ENCODE measurements at places on chromosomes 12 and 14.

GRCh38 chr12:98674841-98675240 lies 29.8 kb downstream of the APAF1 start:
- no peak for DNase-seq

DNA sequence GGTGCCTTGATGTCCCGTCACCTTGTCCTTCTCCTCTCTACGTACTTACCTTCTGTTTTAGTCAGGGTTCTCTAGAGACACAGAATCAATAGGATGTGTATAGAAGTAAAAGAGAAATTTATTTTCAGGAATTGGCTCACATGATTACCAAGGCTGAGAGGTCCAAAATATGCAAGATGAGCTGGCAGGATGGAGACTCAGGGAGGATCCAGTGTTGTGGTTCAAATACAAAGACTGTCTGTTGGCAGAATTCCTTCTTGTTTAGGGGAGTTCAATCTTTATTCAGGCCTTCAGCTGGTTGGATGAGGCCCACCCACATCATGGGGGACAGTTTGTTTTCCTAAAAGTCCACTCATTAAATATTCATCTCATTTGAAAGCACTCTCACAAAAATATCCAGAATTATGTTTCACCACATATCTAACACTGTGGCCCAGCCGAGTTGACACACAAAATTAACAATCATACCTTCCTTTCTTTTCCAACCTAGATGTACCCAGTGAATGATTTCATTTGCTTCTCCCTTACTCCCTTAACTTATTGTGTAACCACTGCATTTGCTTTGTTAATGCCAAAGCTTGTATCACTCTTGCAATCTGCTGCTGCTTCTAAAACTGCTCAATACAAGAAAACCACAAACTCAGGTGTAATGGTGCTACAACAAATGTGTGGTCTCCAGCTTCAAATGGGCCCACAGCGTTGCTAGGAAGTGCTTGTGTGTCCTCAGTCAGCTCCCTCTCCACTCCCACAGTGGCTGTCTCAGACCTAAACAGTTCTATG lies 195.4 kb upstream of the ARHGAP5 start:
- no peak for DNase-seq

DNA sequence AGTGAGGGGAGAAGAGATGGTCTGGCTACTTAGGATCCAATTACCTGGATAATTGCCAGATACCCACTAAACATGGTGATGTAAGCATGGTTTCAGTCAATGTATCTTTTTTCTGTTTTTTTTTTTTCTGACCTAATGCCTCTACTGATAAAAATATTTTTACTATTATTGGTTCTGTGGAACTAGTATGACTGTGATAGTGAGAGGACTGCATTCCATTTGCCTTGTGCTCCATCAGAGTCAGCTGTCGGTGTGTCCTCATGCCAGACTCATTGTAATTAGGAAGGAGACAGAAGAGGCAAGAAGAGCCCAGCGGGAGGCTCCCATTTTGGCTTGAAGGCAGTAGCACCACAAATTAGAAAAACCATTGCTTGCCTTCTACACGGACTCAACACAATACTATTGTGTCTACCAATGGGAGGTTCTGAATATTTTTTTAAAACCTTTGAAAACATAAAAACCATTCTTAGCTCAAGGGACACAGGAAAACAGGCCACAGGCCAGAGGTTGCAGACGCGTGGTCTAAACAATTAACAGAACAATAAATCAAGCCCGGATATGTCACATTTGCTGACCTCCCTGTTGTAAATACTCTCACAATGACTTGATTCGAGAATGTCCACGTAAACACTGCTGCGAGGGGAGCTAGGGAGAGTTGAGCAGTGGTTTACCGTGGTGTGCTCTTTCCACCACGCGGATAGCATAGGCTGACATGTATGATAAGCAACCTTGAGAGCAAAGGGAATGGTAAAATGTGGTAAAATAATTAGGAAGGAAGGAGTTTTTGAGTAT lies 13.5 kb upstream of the DCP1B start:
- DNase-seq = no peak

DNA sequence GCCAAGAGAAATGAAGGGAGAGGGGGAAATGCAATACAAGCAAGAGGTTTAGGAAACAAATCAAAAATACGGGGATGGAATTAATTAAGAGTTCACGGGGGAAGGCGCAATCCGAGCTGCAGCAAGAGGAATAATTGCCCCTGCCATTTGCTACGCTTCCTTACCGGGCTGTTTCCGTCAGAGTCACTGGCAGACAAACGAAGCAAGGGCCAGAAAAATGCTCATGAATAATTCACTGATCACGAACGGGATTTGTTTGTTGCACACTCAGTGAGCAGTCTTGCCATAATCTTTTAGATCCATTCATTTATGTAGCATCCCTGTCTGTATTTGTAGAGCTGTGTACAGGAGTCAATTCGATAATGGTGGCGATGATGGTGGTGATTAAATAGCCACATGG lies 39.0 kb downstream of the PLXNC1 start:
- DNase-seq = no peak

DNA sequence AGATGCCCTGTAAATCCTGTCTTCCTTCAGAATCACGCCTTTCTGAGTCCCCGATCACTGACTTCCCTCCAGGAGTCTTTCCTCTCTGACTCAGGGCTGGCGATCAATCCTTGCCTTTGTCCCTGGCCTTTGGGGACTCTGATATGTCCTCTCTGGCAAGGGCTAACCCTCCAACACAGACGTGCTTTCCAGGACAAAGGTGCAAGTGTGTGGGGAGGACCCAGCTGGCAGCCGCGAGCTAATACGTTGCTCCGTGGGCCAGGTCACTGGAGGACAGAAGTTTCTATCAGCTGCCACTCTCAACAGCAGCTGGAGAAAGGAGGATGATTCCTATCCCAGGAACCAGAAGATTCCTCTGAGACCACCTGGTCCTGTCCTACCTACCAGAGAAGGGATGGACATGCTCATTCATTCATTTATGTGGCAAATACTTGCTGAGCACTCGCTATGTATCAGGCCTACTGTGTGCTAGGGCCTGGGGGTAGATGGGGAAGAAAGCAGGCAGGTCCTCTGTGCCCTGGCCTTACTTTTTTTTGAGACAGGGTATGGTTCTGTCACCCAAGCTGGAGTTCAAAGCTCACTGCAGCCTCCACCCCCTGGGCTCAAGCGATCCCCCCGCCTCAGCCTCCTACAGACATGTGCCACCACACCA lies 8.5 kb upstream of the SCARB1 start:
- DNase-seq = no peak

- DNase-seq = no peak
These were observed 58.7 kb downstream of the LRRC74A start for GRCh38 chr14:76884853-76885276.

- DNase-seq = no peak
These were observed 291.5 kb downstream of the FUT8 start for GRCh38 chr14:65703996-65704395.

GRCh38 chr12:9895215-9895971 lies 14.1 kb downstream of the KLRF2 start:
- no peak for DNase-seq

- DNase-seq = no peak
These were observed 75.6 kb downstream of the MED13L start for GRCh38 chr12:116201908-116202307.

DNA sequence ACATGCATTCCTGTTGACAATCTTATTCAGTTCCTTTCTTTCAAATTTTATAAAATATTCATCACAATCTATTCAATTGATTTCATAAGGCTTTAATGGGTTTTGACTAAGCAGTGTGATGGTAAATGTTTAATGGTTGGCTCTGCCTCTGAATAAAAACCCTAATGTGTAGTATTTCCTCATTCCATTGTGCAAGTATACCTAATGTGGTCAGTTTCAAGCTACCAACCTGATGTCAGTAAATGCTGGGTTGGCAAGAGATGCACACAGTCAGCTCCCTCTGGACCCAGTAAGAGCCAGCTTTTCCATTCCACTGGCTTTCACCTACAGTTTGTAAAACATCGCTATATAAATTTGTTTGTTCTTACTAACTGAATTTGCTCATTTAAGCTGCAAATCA lies 53.9 kb downstream of the METTL25 start:
- no peak for DNase-seq

DNA sequence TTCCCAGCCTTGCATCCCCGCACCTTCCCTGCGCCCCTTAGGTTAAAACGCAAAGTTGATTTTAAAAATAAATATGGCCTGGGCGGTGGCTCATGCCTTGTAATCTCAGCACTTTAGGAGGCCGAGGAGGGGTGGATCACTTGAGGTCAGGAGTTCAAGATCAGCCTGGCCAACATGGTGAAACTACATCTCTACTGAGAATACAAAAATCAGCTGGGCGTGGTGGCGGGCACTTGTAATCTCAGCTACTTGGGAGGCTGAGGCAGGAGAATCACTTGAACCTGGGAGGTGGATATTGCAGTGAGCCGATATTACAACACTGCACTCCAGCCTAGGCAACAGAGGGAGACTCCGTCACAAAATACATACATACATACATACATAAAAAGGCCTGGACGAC lies 96.0 kb downstream of the GCH1 start:
- DNase-seq = no peak

GRCh38 chr12:76921891-76922664 lies 43.3 kb upstream of the CSRP2 start:
- DNase-seq = no peak

- no peak for DNase-seq
These were observed 5.6 kb downstream of the CABP1 start for GRCh38 chr12:120646044-120646443.

GRCh38 chr12:113385282-113385882 lies 18.3 kb downstream of the SDS start:
- DNase-seq = no peak

- no peak for DNase-seq
These were observed 1.8 kb upstream of the CLEC2A start for GRCh38 chr12:9933958-9934357.

GRCh38 chr14:52835122-52835903 lies 43.9 kb upstream of the GNPNAT1 start:
- no peak for DNase-seq

DNA sequence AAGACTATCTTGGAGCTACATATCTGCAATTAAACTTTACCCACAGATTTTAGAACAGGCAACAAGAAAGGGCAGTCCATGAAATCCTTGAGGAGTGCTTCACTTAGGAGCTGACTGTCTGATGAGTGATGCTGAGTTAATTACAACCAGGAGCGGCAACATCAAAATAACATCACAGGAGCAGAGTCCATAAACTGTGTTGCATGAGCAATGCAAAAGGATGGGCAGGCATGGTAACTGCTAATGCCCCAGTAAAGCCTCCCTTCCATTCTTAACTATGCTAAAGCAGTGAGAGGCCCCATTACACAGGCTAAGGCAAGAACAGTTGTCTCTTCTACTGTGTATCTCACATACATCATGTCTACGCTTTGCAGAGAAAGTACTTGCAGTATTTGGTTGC lies 156.6 kb downstream of the PAX9 start:
- no peak for DNase-seq

- no peak for DNase-seq
These were observed 60.5 kb upstream of the OR10AD1 start for GRCh38 chr12:48263617-48264016.

DNA sequence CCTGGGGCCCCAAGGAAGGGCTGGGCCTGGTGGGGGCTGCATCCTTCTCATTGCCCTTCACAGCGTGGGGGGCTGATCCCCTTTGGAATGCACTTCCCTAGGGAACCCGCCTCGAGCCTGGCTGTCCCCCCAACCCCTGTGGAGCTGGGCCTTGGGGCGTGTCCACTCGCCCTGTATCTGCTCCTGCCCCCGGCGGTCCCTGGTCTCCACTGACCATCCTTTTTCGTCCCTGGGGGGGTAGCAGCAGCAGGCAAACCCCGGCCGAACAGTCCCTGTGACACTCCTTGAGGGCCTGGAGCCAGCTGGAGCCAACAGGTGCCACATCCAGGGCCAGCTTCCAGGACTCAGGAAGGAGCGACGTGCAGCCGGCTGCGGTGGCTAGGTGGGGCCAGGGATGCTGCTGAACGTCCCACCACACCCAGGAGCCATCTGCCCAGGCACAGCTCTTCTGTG lies 9.4 kb upstream of the GPR132 start:
- no peak for DNase-seq

DNA sequence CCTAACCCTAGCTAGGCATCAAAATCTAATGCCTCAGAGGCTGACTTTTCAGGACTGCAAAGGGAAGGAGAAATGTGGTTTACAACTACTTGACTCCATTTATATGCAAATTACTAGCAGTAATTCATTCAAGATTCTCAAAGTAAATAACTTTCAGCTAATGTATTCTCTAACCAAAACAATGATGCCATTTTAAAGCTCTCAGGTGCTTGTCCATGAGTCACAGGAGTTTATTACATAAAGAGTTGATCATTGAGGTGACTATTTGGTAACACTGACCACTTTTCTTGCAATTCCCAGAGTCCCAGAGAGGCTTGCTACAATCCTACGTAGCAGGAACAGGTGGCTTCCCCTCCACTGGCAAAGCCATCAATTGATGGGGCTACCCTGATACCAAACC lies 109.0 kb upstream of the SLC35F4 start:
- DNase-seq = no peak

GRCh38 chr12:121874071-121874470 lies 14.5 kb upstream of the PSMD9 start:
- no peak for DNase-seq

- no peak for DNase-seq
These were observed 77.4 kb downstream of the KIF21A start for GRCh38 chr12:39365364-39366001.

GRCh38 chr14:60303745-60304144 lies 54.7 kb downstream of the PPM1A start:
- no peak for DNase-seq

GRCh38 chr12:44431647-44432343 lies 444.3 kb downstream of the NELL2 start:
- DNase-seq = no peak

- peak; percentile 9 for DNase-seq
These were observed 18.8 kb upstream of the KRT78 start for GRCh38 chr12:52867642-52868041.

DNA sequence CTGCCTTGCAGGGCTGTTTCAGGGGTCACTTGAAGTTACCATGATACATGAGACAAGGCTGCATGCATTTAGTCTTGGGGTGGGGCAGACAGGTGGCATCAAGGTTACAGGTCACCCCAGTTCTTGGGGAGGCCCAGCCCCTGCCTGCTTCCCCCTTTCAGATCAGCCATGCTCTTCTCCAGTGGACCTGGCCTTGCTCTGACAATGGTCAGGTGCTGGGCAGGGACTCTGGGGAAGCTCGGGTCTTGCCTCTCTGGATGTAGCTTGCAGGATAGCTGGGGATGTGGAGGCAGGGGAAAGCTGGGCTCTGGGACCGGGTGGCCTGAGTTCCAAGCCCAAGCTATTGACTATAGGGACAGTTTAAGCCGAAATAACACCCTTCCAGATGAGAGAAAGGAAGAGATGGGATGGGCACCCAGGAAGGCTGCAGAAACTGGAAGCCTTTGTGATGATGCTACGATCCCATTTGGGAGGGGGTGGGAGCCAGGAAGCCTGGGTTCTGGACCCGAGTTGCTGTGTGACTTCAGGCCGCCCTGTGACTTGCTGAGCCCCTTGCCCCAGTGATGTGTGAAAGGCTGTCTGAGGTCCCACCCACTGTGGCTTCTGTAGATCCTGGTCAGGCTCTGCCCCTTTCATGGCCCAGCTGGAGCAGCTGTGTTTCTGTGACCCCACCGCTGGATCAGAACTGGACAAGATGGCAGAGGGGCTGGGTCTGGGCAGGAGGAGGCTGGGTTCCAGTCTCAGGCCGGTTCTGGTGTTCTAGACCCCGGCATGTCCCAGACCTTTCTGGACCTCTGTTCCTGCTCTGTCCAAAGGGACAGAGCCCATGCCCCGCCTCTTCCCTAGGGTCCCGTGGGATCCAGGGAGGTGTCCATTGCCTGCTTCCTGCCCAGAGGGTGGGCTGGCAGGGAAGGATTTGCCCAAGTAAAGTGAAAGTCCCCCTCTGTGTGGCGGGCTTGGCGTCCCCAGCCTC lies 2.1 kb downstream of the TNFAIP2 start:
- DNase-seq = no peak

- DNase-seq = no peak
These were observed 11.8 kb downstream of the BEGAIN start for GRCh38 chr14:100575266-100575995.

All from stimulated activated CD4-positive, alpha-beta T cell treated with anti-CD3 and anti-CD28 coated beads, Interleukin-1b, Interleukin-23, amount 100 ng/mL, for 48 hours (primary cell).